ENCODE measurements at places on chromosomes 7 and 10.

- peak; percentile 1 for DNase-seq
These were observed 47.0 kb upstream of the CDK1 start for GRCh38 chr10:60731134-60731885.

- DNase-seq = no peak
These were observed 337.8 kb downstream of the NRG3 start for GRCh38 chr10:82212753-82213152.

- no peak for DNase-seq
These were observed 4.7 kb upstream of the PLXDC2 start for GRCh38 chr10:19811540-19811939.

DNA sequence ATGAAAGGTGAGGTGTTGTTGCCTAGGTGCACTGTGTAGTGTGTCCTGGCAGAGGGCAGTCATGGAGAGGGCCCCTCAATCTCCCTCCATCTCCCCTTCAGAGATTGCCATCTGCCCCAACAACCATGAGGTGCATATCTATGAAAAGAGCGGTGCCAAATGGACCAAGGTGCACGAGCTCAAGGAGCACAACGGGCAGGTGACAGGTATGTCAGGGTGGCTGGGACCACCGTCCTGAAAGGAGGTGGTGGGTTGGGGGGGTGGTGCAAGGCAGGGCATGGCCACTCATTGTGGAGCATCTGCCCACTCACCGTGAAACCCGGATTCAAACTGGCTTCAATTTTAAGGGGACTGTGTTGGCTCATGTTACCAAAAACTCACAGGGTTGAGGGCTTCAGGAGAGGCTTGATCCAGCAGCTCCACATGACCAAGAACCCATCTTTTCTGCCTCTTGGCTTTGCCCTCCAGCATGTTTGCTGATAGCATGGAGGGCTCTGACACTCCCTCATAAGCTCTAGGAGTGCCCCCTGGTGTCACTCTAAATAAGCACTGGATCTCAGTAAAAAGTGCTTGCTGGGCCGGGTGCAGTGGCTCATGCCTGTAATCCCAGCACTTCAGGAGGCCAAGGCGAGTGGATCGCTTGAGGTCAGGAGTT, 12.2 kb downstream of the ARPC1B start:
- no peak for DNase-seq

- no peak for DNase-seq
These were observed 191.0 kb downstream of the LSM5 start for GRCh38 chr7:32299133-32299702.

- DNase-seq = no peak
These were observed 198.5 kb upstream of the TMEM196 start for GRCh38 chr7:19971956-19972355.

DNA sequence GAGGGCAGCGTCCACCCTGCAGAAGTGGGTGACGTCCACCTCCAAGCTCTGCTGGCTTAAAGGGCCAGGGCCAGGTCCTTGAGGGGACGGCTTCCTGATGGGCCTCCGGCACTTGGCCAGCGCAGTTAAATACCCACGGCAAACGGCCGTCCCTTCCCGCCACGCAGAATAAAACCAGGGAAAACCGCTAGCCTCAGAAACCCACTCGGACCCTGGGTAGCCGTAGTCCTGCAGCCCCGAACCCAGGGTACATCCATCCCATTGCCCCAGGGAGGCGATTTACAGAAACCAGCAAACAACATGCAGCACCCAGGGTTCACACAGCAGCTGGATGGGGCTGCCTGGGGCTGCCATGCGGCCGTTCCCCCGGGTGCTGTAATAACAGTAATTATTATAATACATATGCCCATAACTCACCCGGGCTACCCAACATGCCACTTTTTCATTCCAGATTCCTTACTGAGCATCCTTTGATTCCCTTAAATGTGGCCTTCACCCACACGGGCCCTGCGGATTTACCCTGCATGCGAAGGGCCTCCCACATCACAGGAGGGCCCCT, 81.5 kb upstream of the PDGFA start:
- no peak for DNase-seq

GRCh38 chr7:25669281-25669781, 441.0 kb upstream of the NPVF start:
- DNase-seq = no peak

GRCh38 chr7:32259931-32260596, 189.9 kb upstream of the PDE1C start:
- no peak for DNase-seq

GRCh38 chr10:124674768-124675222, 69.4 kb downstream of the FAM53B start:
- no peak for DNase-seq

DNA sequence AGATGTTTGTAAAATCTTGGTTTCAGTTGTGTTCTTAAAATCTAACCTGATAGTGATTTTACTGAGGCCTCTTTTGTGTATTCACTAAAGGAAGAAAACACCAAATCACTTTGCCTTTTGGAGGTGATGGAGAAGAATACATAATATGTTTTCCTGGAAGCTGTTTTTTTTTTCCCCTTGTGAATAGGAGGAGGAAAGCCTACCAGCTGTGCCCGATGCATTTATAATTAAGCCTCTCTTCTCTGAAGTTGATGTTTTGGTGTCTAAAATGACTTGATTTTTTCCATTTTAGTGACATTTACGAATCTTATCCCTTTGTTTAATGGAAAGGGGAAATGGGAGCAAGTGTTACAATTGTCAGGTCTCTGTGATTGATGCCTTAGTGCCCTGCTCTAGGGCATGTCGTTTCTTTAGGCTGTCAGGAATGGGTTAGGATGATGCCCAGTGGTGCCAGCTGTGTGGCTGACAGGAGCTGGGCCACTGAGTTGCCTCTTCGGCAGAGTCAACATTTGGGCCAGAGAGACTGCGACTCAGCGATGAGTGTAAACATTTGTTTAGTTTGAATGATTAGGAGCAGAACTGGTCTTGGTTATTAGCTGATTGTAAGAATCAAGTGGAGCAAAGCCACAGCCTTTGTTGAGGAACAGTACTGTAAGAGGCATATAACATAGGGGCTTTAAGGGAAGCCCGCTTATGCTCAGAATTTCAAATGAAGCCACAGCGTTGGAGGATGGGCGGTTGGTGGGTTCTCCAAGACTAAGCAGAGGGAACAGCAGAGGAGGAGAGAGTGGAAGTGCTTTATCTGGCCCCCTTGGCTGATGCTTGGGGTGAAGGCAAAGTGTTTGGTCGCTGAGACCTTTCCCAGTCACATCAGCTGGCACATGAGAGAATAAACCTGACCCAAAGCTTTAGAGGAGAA, 81.6 kb downstream of the CDK14 start:
- DNase-seq = no peak

GRCh38 chr10:123259791-123260190, 105.6 kb downstream of the BUB3 start:
- no peak for DNase-seq

Data from activated T-cell treated with anti-CD3 and anti-CD28 coated beads for 48 hours (primary cell).